ENCODE measurements at places on chromosomes 1 and 21. TPM values are rescaled to one million over a fixed set of nuclear protein-coding genes. Genes with fewer than 3 reads are reported as not detected.

DNA sequence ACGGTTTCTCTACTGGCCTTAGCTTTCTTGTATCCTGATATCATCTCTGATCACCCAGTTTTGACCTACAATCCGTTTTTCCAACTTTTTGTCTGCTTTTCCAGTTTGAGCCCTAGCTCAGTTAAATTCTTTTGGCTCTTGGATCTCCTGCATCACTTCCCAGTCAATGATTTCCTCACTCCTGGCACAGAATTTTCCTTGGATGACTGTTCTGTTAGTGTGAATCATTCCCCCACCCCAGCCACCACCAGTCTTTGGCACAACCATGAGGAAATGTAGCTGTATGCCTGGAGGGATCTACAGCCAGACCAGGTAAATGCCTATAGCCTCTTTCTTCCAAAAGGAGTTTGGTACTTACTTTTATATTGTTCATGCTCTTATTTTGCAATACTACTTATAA lies 187.2 kb upstream of the PTGFR start:
- peak; percentile 59 for DNase-seq
- H3K36me3 ChIP-seq = no peaks in the 10 kb centered on the region
- no peak overlapping the region for H3K4me3 ChIP-seq
- no peaks in the 10 kb centered on the region for H3K4me1 ChIP-seq
- no peaks in the 10 kb centered on the region for H3K27me3 ChIP-seq

GRCh38 chr1:222546091-222546490 lies 1.8 kb downstream of the HHIPL2 start:
- H3K4me1 ChIP-seq = no peaks in the 10 kb centered on the region
- DNase-seq = no peak
- H3K27me3 ChIP-seq = no peaks in the 10 kb centered on the region
- no peak overlapping the region for H3K4me3 ChIP-seq
- H3K27ac ChIP-seq = no peak overlapping the region
- no peaks in the 10 kb centered on the region for H3K36me3 ChIP-seq

The IFNLR1 gene
- 0.23 TPM for total RNA-seq

DNA sequence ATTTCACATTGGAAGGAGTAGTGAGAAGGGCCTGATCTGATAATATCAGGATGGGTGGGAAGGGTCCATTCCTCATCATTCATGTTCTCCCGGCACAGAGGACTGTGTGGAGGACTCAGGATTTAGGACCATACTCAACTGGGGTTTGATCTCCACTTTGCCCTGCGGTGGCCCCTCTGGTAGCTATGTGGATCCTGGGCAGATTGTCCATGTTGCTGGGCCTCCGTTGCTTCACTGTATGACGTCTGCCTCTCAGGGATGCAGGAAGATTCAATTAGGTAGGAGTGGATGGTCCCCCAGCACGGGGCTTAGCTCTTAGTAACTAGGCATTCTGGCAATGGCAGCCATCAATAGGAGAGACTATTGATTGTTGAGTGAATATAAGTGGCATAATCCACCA lies 2.3 kb downstream of the ETS2 start:
- H3K27me3 ChIP-seq = no peaks in the 10 kb centered on the region
- peaks cover 12% of the 10 kb centered on the region for H3K4me1 ChIP-seq
- no peak for DNase-seq
- peak overlapping the region; percentile 96 for H3K4me3 ChIP-seq

DNA sequence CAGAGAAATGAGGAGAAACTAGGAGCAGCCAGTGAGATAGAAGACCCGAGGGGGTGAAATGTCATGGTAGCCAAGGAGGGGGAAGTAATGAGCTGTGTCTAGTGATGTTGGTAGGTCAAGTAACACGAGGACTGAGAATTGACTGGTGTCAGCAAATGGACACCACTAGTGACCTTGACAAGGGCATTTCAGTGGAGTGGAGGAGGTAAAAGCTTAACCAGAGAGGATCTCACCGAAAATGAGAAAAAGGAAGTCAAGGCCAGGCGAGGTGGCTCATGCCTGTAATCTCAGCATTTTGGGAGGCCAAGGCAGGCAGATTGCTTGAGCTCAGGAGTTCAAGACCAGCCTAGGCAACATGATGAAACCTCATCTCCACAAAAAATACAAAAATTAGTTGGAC lies 3.0 kb upstream of the ZYG11B start:
- H3K27me3 ChIP-seq = no peaks in the 10 kb centered on the region
- H3K4me3 ChIP-seq = no peak overlapping the region
- DNase-seq = no peak
- H3K4me1 ChIP-seq = peaks cover 4% of the 10 kb centered on the region
- H3K27ac ChIP-seq = no peak overlapping the region
- H3K36me3 ChIP-seq = no peaks in the 10 kb centered on the region

- H3K4me1 ChIP-seq = no peaks in the 10 kb centered on the region
- H3K27ac ChIP-seq = no peak overlapping the region
- H3K27me3 ChIP-seq = no peaks in the 10 kb centered on the region
- no peaks in the 10 kb centered on the region for H3K36me3 ChIP-seq
Measured at GRCh38 chr1:24084050-24084449, 27.9 kb downstream of the MYOM3 start.

DNA sequence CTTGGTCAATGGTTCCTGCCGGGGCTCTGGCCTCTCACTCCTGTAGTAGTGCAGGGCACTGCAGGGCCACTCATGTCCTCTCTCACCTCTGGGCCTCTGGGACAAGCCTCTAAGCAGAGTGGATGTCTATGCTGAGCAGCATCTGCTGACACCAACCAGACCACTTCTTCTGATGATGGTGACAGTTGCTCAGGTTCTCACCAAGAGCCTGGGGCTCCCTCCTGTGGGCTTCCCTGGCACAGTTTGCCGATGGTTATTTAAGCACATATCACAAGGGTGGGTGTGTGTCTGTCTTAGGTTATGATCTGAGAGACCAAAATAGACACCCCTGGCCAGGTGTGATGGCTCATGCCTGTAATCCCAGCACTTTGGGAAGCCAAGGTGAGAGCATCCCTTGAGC lies 17.4 kb upstream of the GPR137B start:
- no peaks in the 10 kb centered on the region for H3K36me3 ChIP-seq
- no peak for DNase-seq
- H3K27me3 ChIP-seq = no peaks in the 10 kb centered on the region
- no peak overlapping the region for H3K27ac ChIP-seq
- no peak overlapping the region for H3K4me3 ChIP-seq

The WDR64 gene
- total RNA-seq = not detected

- no peaks in the 10 kb centered on the region for H3K27me3 ChIP-seq
- no peak overlapping the region for H3K4me3 ChIP-seq
- DNase-seq = no peak
- no peaks in the 10 kb centered on the region for H3K4me1 ChIP-seq
- H3K36me3 ChIP-seq = no peaks in the 10 kb centered on the region
- no peak overlapping the region for H3K27ac ChIP-seq
Measured at GRCh38 chr1:48205522-48205921, 17.0 kb upstream of the SLC5A9 start.

The DNAJC6 gene
- total RNA-seq = 3.8 TPM

GRCh38 chr1:64220241-64220640 lies 16.8 kb downstream of the UBE2U start:
- no peaks in the 10 kb centered on the region for H3K27me3 ChIP-seq
- H3K36me3 ChIP-seq = no peaks in the 10 kb centered on the region
- no peak for DNase-seq
- H3K4me3 ChIP-seq = no peak overlapping the region

The CLCA1 gene
- 0.15 TPM for total RNA-seq

The MIXL1 gene
- 0.51 TPM for total RNA-seq

- H3K27me3 ChIP-seq = no peaks in the 10 kb centered on the region
- H3K36me3 ChIP-seq = no peaks in the 10 kb centered on the region
- no peak overlapping the region for H3K27ac ChIP-seq
- peaks cover 2% of the 10 kb centered on the region for H3K4me1 ChIP-seq
- no peak for DNase-seq
- H3K4me3 ChIP-seq = no peak overlapping the region
Measured at GRCh38 chr1:172340520-172340919, 80.0 kb upstream of the C1orf105 start.

DNA sequence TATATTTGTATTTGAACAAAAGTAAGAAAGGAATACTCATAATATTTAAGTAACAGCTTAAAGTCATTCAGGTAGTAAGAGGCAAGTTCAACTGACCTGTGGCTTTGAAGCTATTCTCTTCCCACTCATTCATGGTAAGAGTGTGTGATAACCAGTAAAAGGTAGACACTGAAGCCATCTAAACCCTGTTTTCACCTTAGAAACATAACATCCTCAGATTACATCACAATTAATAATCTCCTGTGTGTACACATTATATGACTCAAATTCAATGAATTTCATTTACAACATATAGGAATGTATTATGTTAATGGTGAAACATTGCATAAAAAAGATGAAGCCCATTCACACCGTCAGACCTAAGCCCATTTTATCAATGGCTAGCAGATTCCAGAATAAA lies 364.8 kb upstream of the SNX7 start:
- H3K27me3 ChIP-seq = no peaks in the 10 kb centered on the region
- H3K4me1 ChIP-seq = no peaks in the 10 kb centered on the region
- H3K27ac ChIP-seq = no peak overlapping the region
- H3K36me3 ChIP-seq = no peaks in the 10 kb centered on the region
- DNase-seq = no peak
- no peak overlapping the region for H3K4me3 ChIP-seq

The LRRC38 gene
- total RNA-seq = not detected

GRCh38 chr1:191495040-191495439 lies 663.2 kb upstream of the RGS18 start:
- DNase-seq = no peak
- no peak overlapping the region for H3K4me3 ChIP-seq
- no peaks in the 10 kb centered on the region for H3K4me1 ChIP-seq
- no peaks in the 10 kb centered on the region for H3K27me3 ChIP-seq

DNA sequence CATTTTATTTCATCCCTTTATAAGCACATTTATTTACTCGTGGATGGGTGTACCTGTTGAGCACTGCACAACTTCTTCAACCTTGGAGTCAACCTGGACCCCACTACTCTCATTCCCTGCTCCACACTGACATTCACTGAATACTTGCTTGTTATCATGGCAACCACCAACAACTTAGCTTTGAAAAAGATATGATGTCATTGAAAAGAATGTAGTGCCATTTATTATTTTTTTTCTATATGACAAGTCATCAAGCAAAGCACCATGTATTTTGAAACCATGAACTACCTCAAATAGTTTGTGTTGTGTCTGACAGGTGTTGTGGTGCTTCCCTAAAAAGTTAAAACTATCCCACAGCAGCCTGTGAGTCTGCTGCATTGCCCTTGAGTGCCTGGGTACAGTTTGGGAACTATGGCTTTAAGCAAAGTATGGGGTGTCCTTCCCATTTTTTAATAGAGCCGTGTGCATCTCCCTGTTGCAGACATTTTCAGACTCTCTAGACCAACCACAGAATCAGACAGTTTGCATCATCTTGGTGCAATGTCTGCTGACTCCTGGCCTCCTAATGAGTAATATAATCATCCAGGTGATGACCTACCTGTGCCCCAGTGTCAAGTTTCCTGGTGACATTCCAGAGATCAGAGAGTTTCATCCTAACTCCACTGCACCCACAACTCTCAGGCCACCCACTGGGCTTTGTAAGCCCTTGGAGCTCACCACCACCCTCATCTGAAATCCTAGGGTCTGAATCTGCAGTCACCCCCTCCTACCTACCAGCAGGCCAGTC lies 339.7 kb upstream of the PROX1 start:
- H3K27me3 ChIP-seq = no peaks in the 10 kb centered on the region
- H3K36me3 ChIP-seq = no peaks in the 10 kb centered on the region
- H3K4me1 ChIP-seq = no peaks in the 10 kb centered on the region
- no peak overlapping the region for H3K4me3 ChIP-seq
- H3K27ac ChIP-seq = no peak overlapping the region

The AK5 gene
- 2.1 TPM for total RNA-seq

GRCh38 chr1:98692482-98692881 lies 31.0 kb downstream of the SNX7 start:
- H3K27ac ChIP-seq = no peak overlapping the region
- no peaks in the 10 kb centered on the region for H3K36me3 ChIP-seq
- H3K27me3 ChIP-seq = no peaks in the 10 kb centered on the region

The IVL gene
- total RNA-seq = not detected

The OR14K1 gene
- total RNA-seq = 0.62 TPM

GRCh38 chr1:57741521-57741920 lies 317.7 kb upstream of the DAB1 start:
- H3K27me3 ChIP-seq = no peaks in the 10 kb centered on the region
- no peaks in the 10 kb centered on the region for H3K4me1 ChIP-seq
- DNase-seq = no peak
- no peak overlapping the region for H3K27ac ChIP-seq
- no peaks in the 10 kb centered on the region for H3K36me3 ChIP-seq
- H3K4me3 ChIP-seq = no peak overlapping the region

The HAO2 gene
- total RNA-seq = not detected

- no peak overlapping the region for H3K4me3 ChIP-seq
- DNase-seq = peak; percentile 93
- no peaks in the 10 kb centered on the region for H3K4me1 ChIP-seq
- H3K36me3 ChIP-seq = peaks cover under 1% of the 10 kb centered on the region
- peak overlapping the region; percentile 90 for H3K27ac ChIP-seq
Measured at GRCh38 chr1:21262293-21263051, 27.8 kb downstream of the ECE1 start.

The RUNX1 gene
- 128 TPM for total RNA-seq

GRCh38 chr1:221718381-221719277 lies 23.3 kb downstream of the DUSP10 start:
- no peaks in the 10 kb centered on the region for H3K36me3 ChIP-seq
- H3K27me3 ChIP-seq = no peaks in the 10 kb centered on the region
- DNase-seq = no peak
- no peaks in the 10 kb centered on the region for H3K4me1 ChIP-seq
- no peak overlapping the region for H3K27ac ChIP-seq

The LCE2A gene
- not detected for total RNA-seq

GRCh38 chr1:210344706-210345105 lies 16.0 kb downstream of the HHAT start:
- DNase-seq = no peak
- no peaks in the 10 kb centered on the region for H3K27me3 ChIP-seq
- peaks cover 4% of the 10 kb centered on the region for H3K4me1 ChIP-seq
- no peak overlapping the region for H3K27ac ChIP-seq
- no peak overlapping the region for H3K4me3 ChIP-seq

The HOOK1 gene
- total RNA-seq = 0.51 TPM

DNA sequence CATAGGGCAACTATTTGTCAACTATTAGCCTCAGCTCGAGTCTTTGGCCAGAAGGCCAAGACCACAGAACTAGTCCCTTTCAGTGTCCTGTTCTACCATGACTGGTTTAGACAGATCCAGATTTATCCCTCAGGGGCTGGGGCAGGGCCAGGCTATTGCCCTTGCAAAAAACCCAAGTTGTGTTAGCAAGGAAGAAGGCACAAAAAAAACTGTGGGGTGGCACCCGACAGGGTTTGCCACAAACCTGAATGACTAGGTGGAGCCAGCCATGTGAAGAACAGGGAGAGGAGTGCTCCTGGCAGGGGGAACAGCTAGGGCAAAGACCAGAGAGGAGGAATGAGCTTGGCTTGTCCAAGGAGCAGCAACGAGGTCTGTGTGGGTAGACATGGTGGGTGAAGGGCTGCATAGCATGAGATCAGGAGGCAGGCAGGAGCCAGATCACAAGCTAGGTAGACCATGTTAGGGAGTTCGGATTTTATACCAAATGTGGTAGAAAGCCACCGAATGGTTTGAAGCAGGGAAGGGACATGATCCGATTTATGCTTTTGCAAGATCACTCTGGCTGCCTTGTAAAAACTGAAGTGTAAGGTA lies 4.3 kb downstream of the DCST1 start:
- H3K27me3 ChIP-seq = no peaks in the 10 kb centered on the region
- no peak for DNase-seq
- no peak overlapping the region for H3K4me3 ChIP-seq
- no peaks in the 10 kb centered on the region for H3K36me3 ChIP-seq
- H3K27ac ChIP-seq = no peak overlapping the region
- H3K4me1 ChIP-seq = no peaks in the 10 kb centered on the region

The GPR161 gene
- total RNA-seq = 19.8 TPM

The SIM2 gene
- total RNA-seq = not detected

Measured in aorta (tissue), 5 donors.